Activated T-helper 1 cell treated with anti-CD3 and anti-CD28 coated beads, Interleukin-2, amount 50 U/mL, for 16 hours (primary cell): ENCODE measurements at places on chromosomes 5 and 9.

DNA sequence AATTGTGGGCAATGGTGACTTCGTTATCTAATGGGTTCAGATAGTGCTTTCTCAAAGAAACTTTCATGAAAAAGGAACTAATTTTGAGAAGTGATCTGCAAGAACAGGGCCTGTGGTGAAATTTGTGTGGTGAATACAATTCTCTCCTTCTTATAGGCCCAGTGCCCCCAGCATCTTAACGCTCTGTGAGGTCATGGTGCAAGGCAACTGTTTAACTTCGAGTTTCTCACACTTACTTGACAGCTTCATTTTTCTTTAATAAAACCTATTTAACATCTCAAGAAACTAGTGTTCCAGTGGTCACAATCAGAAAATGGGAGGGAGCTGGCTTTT lies 69.2 kb downstream of the FAM114A2 start:
- DNase-seq, result no peak

DNA sequence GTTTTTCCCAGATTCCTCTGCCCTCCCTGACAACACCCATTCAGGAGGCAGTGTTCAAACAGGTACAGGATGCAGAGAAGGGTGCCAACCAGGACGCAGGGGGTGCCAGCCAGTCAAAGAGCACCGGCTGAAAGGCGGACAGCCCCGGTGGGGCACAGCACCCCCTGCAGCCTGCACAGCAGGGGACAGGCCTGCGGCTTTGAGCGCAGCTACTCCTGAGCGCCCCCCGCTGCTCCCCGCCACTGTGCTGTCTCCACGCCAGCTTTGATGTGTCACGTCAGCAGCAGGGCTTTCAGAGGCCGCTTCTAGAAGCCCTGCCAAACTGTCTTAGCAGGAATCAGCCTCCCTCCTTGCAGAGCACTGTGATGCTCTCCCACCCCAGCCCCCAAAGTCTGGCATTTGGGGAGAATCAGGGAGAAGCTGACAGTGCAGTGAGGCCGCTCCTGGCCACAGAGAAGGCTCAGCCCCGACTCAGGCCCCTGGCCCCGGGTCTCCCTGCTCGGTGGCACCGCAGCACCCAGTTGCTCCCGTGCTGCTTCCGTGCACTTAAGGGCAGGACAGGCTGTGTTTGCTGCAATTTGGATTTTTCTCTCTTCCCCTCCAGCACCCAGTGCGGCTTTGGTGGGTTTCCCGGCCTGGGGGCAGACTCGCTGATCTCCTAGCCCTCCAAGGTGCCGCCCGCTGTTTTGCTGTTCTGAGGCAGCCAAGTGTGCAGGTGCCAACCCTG lies 20.3 kb downstream of the AK8 start:
- DNase-seq, result no peak

DNA sequence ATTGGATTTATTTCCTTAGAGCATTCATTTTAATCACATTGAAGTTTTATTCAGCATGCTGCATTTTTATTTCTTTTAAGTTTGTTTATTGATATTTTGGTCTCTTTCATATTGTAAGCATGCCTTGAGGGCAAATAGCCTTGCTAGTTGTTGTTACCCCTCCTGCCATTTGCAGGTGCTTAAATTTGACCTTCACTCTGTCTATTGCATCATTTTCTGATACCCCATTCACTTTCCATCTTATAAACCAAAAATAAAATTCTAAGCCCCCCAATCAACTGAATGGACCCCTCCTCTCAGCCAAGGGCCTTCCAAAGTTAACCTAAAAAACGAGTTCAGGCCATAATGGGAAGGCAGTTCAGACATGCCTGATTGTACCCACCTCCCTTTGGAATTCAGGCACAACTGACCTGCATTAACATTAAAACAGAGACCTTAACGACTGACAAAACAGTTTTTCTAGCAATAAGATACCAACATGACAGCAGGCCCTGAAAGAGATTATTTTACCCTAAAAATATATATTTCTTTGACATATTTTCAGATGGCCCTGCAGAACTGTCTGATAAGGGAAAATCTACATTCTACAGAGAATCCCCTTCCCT lies 32.1 kb downstream of the TARS1 start:
- DNase-seq, result no peak

GRCh38 chr9:133458643-133459312 lies 1.0 kb upstream of the CACFD1 start:
- DNase-seq, result no peak

- DNase-seq, result no peak
These were observed 38.1 kb downstream of the LPAR1 start for GRCh38 chr9:111000202-111000601.

- DNase-seq, result no peak
These were observed 137.6 kb upstream of the DAPK1 start for GRCh38 chr9:87359958-87360601.
